ENCODE measurements at places on chromosomes 1 and 21.

- no peak for DNase-seq
Measured at GRCh38 chr1:234691567-234691966, 81.6 kb upstream of the IRF2BP2 start.

GRCh38 chr1:14842891-14843290 is 244.4 kb downstream of the KAZN start:
- no peak for DNase-seq

DNA sequence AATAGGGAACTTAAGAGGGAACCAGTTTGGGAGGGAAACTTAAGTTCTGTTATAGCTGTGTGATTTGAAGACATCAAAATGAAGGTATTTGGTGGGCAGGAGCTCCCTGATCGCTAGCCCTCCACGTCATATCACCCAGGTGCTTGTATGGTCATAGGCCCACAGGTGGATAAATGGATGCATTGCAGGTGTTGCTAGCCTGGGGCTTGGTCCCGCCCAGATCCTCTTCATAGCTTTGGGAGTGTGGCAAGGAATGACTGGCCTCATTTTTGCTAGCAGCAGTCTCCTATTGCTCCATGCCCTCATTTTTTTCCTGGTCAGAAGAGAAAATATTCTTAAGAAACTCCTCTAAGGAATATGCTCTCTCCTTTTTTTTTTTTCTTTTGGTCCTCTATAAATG is 11.3 kb downstream of the GNPAT start:
- no peak for DNase-seq

DNA sequence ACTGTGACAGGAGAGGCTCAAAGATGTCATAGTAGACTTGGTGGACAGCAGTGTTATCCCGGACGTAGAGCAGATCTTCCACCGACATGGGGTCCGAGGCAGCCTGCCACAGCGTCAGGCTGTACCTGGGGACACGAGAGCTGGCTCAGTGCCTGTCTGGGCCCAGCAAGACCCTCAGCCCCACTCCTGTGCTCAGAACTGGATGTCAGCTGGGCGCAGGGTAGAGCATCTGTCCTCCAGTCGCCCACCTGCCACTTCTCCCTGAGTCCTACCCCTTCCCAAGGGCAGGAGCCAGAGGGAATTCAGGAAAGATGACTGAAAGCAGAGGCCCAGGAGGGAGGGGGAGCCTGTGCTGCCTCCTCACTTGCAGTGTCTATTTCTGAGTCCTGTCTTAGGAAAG is 11.7 kb downstream of the FAM151A start:
- no peak for DNase-seq

DNA sequence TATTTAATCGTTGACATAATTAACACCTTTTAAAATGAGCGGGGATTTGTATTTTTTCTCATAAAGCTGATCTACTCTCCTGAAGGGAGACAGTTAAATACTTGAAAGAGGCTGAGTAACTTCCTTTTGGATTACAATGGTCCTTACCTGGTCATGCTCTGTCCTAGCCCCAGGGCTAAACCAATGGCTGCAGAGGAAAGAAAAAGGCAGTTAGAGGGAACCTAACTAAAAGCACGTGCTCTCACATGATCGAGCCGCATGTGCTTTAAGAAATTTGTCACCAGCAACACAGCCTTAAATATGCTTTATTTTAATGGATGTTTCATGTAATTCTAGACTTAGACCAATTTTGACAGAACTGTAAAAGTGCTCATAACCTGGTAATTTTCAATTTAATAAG is 132.7 kb downstream of the GPATCH2 start:
- DNase-seq = no peak

DNA sequence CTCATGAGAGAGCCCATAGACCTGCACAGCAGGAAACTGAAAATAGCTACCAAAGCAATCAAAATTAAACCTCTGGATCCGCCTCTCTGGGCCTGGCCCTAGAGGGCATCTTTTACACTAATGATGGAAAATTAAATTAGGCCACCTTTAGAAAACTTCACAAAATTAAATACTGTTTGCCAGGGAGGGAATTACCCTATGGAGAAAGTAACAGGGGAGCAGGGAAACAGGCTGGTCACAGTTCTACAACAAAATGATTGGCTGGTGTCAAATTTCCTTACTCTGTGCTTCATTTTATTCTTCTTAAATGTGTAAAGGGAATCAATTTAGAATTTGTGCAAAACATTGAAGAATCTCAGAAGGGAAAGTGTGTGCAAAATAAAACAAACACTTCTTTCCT is 62.4 kb downstream of the SPATA46 start:
- no peak for DNase-seq

- no peak for DNase-seq
Measured at GRCh38 chr1:110186558-110186957, 23.6 kb upstream of the KCNC4 start.

GRCh38 chr1:35112668-35113067 is 33.5 kb downstream of the ZMYM1 start:
- no peak for DNase-seq

DNA sequence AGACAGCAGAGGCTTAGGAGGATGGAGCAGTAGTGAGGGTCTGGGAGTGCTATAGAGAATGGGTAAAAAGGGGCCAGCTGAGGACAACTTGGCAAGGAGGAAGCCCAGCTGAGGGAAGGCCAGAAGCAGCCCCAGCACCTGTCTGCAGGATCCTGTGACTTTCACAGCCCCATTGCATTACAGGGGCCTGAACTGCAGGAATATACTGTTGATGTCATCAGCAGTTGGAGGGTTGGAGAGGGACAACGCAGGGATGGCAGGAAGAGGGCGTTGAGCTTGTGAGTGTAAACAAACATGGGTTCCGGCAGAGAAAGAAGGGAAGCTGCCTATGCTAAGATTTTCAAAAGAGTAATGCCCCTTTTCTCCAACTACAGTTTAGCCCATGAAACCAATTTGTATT is 628.5 kb downstream of the SMYD3 start:
- DNase-seq = no peak

DNA sequence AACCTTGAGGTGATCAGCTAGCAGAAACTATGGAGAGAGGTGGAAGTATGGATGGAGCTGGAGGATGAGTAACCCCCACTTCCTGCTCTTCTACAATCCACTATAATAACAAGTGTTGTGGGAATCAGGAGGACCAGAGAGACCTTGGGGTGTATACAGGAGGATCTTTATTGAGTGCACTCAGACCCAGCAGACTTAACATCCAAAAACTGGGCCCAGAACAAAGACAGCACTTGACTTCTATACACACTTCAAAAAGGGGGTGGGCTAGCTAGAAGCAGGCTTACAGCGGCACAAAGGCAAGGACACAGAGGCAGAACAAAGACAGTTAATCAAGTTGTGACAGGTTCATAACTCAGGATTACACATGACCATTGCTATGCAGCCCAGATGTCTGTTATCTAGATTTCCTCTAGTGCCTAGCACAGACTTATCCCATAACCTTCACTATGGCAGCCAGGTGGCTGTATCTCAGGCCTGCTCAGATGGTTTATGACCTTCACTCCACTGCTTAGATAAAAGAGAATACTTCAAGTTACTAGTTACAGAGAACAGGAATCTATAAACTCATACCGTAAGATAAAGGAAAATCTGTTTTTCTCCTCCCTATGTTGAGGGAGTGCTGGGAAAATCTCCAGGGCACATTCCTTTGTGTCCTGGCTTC is 36.1 kb upstream of the PADI2 start:
- no peak for DNase-seq

DNA sequence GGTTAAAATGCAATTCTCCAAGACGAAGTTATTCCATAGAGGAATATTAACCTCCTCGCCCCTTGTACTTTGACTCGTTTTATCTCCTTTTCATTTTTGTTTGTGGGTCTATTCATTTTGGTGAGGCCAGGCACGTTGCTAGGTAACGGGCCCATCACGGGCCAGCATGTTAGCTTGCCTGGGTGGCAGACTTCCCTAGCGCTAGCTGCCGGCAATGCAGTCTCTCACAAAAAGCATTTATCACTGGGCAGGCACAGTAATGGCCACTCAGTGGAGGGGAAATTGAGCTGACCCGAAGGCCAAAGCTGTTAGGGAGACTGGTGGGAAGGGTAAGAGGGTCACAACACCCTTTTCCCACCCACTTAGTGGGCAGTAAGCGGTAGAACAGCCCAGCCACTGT is 234.4 kb upstream of the FOXD3 start:
- peak; percentile 6 for DNase-seq

GRCh38 chr1:218965821-218966220 is 207.9 kb upstream of the LYPLAL1 start:
- no peak for DNase-seq

DNA sequence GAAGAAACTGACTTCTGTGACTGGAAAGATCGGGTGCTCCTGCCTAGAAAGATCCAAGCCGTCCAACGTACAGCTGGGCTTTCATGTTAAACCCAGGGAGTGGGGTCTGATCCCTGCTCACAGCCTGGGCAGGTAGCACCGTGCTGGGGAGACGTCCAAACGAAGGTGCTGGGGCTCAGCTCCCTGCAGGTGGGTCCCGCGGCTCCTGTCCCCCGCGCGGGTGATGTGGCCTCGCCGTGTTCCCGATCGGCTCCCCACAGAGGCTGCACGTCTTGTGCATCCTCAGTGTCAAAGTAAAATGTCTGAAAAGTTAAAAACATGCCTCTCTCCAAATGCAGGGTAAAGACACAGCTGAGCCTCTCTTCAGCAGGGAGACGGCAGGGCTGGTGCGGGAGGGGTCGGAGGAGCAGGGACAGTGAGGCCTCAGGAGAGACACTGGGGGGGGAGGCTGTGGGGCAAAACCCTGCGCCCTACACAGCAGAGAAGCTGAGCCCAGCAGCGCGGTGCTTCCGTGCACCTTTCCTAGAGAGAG is 40.1 kb upstream of the COL6A2 start:
- no peak for DNase-seq

- no peak for DNase-seq
Measured at GRCh38 chr1:97986041-97987005, 65.5 kb upstream of the DPYD start.

- DNase-seq = no peak
Measured at GRCh38 chr1:2317230-2318065, 73.9 kb downstream of the MORN1 start.

GRCh38 chr1:150968491-150968890 is 6.1 kb downstream of the CERS2 start:
- DNase-seq = peak; percentile 48

GRCh38 chr1:161440312-161440894 is 64.9 kb upstream of the FCGR2A start:
- no peak for DNase-seq

- DNase-seq = no peak
Measured at GRCh38 chr1:94532077-94532476, 9.5 kb downstream of the F3 start.

GRCh38 chr1:168469690-168470089 is 74.1 kb downstream of the XCL2 start:
- no peak for DNase-seq

- no peak for DNase-seq
Measured at GRCh38 chr1:27233667-27234048, 774 bp upstream of the WDTC1 start.
